ENCODE measurements at places on chromosomes 12 and 14.

DNA sequence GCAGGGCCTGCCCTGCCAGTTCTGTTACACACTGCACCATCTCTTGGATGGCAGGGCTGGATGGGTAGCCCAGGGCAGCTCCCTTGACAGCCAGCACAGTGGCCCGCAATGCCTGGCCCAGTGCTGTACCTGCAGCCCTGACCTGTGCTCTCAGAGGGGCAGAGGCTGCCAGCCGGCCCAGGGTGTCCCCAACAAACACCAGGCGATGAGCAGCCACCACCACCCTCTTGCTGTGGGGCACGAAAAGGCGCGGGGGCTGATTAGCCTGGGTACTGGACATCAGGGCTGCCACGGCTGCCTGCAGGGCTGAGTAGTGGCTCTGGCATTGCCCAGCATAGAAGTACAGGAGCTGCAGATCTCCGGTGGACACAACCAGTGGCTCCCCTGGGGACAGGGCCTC lies 4.6 kb upstream of the SLC22A17 start:
- no peak for DNase-seq

DNA sequence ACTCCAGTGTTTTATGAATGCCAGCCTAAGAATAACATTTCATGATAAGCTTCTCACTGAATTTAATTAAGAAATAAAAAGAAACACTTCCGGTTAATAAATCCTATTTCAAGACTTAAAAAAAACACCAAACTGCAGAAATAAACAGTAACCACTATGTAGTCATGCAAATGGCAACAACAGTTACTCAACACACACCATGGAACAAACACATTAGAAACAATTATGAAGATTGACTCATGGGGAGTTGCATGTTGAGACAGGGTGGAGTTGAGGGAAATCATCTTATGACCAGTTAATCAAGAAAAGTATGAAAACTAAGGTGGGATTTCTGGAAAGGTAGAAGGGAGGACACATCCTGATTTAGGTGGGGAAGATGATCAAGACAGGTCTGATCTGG lies 52.7 kb downstream of the PLBD1 start:
- no peak for DNase-seq

GRCh38 chr14:24095271-24096068 lies 1.4 kb downstream of the PCK2 start:
- DNase-seq = no peak

DNA sequence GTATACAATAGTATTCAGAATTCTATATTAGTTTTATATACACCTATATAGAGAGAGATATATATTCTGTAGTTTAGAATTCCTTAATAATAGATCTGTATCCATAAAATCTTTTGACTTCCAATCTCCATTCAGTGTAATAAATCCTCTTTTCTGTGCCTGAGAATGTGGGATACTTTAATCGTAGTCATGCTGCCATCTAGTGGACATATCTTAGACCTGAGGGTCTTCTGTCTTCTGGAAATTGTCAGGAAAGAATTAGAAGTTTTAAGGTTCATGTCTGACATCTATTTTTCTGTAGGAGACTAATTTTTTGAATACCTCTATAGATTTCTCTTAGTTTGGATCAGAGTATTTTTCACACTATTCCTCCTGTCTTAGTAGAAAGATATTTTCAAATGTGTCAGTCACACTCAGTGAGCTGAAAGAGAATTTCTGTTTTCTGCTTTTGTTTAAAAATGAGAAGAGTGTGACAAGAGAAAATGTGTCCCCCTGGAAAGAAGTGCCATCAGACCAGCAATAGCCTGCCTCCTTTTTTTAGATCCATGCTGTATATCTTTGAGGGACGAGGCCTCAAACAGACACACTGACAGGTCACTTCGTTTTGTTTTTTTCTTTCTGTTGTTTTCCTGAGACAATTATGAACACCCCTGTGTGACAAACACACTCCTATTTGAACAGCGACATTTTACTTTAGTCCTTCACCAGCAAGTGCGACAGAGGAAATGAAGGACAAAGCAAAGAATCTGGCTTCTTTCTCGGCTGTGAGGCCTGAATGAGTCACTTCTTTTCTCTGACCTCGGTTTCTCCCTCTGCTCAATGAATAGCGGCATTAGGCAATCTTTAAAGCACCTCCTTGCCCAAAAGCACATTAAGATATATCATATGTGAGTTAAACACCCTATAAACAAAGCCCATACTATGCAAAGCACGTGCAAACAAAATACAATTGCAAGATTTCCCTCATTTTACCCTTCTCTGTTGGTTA lies 96.3 kb downstream of the GALC start:
- DNase-seq = peak; percentile 61
